ENCODE measurements at places on chromosomes 1 and 21.

DNA sequence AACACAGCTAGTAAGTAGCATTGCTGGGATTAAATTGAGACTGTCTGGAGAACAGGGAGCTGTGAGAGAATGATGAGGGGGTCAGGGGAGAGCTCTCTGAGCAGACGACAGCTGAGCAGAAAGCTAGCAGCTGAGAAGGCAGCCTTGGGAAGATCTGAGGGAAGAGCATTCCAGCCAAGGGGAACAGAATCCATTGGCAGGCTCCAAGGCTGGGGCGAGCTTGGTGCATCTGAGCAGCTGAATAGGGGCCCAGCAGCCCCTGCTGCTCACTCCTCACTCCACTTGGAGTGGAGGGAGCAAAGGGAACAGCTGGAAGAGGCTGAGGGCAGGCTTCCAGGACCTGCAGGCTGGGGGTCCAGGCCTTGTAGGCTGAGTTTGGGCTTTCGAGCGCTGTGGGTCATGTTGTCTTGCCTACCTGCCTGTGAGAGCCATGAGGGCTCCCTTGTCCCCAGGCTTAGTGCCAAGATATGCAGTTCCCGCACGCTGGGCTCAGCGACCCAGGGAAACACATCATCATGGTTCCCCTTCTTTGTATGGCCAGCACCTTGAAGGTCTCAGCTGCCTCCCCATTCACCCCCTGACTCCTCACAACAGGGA is 10.5 kb downstream of the ACOT11 start:
- no peak for DNase-seq

DNA sequence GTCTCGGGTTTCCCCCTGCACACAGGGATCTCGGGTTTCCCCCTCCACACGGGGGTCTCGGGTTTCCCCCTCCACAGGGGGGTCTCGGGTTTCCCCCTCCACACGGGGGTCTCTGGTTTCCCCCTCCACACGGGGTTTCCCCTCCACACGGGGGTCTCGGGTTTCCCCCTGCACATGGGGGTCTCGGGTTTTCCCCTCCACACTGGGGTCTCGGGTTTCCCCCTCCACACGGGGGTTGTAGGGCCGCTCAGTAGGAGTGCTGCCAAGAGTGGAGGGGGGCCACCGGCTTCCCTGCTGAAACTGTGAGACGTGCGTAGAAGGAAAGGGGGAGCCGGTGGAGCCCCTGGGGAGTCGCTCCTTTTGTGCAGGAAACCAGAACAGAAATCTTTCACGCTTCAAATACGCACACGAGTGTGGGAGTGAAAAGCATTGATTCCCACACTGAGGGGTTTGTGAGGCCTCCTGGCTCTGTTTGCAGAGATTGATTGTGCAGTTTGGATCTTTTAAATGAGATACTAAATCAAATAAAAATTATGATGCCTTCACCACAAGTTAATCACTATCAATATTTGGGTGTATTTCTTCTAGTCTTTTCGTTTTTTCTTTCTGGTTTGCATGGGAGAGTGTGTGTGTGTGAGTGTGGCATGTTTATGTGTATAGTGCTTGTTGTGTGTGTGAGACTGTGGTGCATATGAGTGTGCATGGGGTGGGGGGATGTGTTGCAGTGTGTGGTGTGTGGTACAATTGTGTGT is 54.3 kb upstream of the TRAPPC10 start:
- no peak for DNase-seq

GRCh38 chr1:223872308-223872901 is 26.7 kb upstream of the TP53BP2 start:
- no peak for DNase-seq

DNA sequence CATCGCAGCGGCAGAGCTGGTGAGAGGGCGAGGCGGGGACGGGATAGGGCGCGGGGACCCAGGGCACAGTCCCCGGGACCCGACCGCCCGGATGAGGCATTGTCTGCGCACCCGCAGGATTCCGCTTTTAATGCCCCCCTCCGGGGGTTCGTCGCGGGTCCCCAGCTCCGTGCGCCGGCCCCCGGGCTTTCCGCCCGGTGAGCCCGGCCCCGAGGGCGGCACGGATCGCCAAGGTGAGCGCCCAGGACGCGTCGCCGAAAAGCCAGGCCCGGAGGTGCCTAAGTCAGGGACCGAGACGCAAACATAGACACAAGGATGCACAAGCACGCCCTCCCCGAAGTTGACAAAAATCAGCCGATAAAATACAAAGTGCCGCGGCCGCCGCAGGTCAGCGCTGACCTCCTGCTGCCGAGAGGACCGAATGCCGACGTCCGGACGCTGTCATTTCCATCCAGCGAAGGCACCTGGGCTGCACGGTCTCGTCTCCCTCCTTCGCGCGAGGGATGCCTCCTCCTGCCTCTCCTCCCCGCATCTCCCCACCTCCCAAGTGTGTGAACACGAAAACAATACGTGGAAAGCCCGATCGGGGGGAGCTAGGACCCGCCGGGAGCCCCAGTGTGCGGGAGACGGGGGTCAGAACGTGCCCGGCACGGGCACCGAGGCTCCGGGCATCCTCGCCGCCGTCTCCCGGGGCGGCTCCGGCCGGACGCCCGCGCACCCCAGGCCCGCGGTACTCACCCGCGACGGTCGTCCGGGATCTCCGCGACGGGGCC is 101.1 kb upstream of the SOD1 start:
- no peak for DNase-seq

GRCh38 chr1:66374148-66374547 is 159.8 kb upstream of the SGIP1 start:
- no peak for DNase-seq
